ENCODE measurements at places on chromosomes 13 and 19. TPM values are rescaled to one million over a fixed set of nuclear protein-coding genes. Genes with fewer than 3 reads are reported as not detected.
A peak's percentile ranks its signal among the peaks of the same experiment; 100 is the strongest.

DNA sequence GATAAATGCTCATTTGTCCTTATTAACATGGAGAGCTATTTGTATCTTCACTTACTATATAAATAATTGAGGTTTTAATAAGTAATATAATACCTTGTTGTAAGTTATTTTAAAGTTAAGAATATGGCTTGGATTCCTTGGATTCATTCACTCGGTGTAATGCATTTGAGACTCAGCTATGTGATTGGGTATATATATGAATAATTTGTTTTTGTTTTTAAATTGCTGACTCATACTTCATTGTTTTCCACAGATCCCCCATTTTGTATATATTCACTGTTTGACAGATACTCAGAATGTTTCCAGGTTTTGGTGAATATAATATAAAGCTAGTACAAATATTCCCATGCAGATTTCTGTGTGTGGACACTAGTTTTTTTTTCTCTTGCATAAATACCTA lies 6.8 kb upstream of the CEACAM18 start:
- H3K27ac ChIP-seq = no peak overlapping the region
- no peaks in the 10 kb centered on the region for H3K27me3 ChIP-seq
- H3K36me3 ChIP-seq = no peaks in the 10 kb centered on the region
- DNase-seq = no peak

DNA sequence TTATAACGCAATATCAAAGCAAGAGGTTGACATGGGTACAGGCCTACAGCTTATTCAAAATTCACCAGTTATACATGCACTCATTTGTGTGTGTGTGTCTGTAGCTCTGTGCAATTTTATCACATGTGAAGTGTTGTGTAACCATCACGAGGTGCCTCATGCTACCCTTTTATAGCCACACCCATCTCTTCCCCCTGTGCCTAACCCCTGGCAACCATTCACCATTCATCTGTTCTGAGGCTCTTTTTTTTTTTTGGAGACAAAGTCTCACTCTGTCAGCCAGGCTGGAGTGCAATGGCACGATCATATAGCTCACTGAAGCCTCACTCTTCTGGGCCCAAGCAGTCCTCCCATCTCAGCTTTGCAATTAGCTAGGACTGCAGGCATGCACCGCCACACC lies 78.4 kb downstream of the DPF1 start:
- DNase-seq = peak; percentile 64
- H3K27me3 ChIP-seq = no peaks in the 10 kb centered on the region
- H3K4me1 ChIP-seq = no peaks in the 10 kb centered on the region
- peaks cover 77% of the 10 kb centered on the region for H3K36me3 ChIP-seq
- no peak overlapping the region for H3K4me3 ChIP-seq

- H3K36me3 ChIP-seq = no peaks in the 10 kb centered on the region
- no peaks in the 10 kb centered on the region for H3K4me1 ChIP-seq
- no peaks in the 10 kb centered on the region for H3K27me3 ChIP-seq
- no peak for DNase-seq
- no peak within 1 kb of the TSS for H3K4me3 ChIP-seq
These were observed at the start of gene KLK5 for GRCh38 chr19:50952910-50953309. TSS of gene KLK5 (minus strand) at chr19:50953038. CDS start at chr19:50952657, 381 bp downstream.

GRCh38 chr13:62035981-62036380 lies 620.3 kb upstream of the PCDH20 start:
- H3K27me3 ChIP-seq = no peaks in the 10 kb centered on the region
- DNase-seq = no peak
- no peak overlapping the region for H3K4me3 ChIP-seq
- H3K27ac ChIP-seq = no peak overlapping the region
- no peaks in the 10 kb centered on the region for H3K36me3 ChIP-seq
- H3K4me1 ChIP-seq = no peaks in the 10 kb centered on the region

DNA sequence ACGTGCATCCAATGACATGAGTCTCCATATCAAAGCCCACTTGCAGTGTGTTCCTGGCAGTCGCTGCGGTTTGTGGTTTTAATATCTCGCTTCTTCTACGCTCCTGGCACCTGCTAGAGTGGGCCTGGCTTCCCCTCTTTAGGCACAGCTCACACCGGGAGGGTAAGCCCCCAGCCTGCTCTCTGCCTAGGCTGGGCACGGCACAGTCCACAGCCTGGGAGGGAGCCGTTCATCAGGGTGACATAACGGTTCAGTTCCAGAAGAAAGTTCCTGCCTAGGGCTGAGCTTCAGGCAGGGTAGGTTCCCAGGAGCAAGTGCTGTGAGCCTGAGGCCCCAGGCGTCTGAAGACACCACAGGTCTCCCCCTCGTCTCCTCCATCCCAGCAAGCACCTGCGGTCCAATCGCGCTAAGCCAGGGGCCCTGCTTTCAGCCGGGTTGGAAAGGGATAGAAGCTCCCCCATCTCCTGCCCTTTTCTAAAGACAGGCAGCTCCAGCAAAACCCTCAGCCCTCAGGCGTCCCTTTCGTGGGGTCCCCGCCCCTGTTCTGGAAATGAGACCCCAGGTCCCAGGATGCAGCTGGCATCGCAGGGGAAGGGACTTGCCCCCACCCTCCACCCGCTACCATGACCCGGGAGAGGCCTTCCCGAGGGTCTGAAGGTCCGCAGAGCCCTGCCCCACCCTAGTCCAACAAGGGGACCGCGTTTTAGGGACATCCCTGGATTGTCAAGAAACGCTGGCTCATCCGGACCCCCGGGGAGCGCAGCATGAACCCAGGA lies 121.6 kb upstream of the ZNF507 start:
- H3K27ac ChIP-seq = no peak overlapping the region
- no peaks in the 10 kb centered on the region for H3K4me1 ChIP-seq
- no peak overlapping the region for H3K4me3 ChIP-seq
- H3K36me3 ChIP-seq = no peaks in the 10 kb centered on the region

PCSK4 gene
- 12.5 TPM for polyA plus RNA-seq

KIR2DL3 gene
- not detected for polyA plus RNA-seq

- H3K4me1 ChIP-seq = no peaks in the 10 kb centered on the region
- H3K4me3 ChIP-seq = no peak overlapping the region
- no peaks in the 10 kb centered on the region for H3K27me3 ChIP-seq
- no peak for DNase-seq
- no peak overlapping the region for H3K27ac ChIP-seq
These were observed 34.5 kb upstream of the GAS6 start for GRCh38 chr13:113898391-113898790.

ZNF221 gene
- polyA plus RNA-seq = 1.1 TPM

ZNF177 gene
- polyA plus RNA-seq = not detected

GRCh38 chr13:104641309-104641708 lies 1575.1 kb upstream of the SLC10A2 start:
- H3K27ac ChIP-seq = no peak overlapping the region
- no peak overlapping the region for H3K4me3 ChIP-seq
- no peak for DNase-seq
- no peaks in the 10 kb centered on the region for H3K36me3 ChIP-seq
- no peaks in the 10 kb centered on the region for H3K4me1 ChIP-seq

DNA sequence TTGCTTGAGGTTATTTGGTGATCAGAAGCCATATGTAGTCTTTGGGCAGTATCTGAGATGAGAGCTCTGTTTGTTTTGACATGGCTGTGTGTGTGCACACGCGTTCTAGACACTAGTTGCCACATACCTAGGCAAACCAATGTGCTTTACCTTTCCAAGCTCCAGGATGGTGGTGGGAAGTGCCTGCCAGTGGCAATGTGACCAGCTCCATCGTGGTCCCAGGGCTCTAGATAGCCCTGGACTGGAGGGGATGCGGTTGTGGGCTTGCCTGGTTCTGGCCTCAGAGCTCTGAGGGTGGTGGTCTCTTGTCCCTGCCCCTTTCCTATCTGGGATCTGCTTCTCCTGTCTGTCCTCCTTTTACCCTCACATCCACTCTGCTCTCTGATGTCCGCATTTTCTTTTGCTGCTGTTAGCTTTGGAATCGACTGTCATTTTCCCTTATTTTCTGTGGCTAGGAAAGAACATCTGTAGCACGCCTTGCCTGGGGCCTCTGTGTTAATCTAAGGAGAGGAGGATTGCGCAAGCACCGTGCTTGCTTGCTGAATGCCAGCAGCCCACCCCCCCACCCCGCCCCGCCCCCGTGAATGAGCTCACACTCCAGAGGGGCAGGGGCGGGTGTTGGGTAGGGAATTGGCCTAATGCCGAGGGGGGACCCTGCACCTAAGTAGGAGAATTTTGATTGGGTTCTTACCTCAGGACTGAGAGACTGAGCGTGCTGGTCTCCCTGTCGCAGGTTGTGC lies 89.5 kb downstream of the ARHGEF7 start:
- peak; percentile 62 for DNase-seq
- H3K4me1 ChIP-seq = peaks cover 4% of the 10 kb centered on the region
- H3K27ac ChIP-seq = no peak overlapping the region
- H3K27me3 ChIP-seq = no peaks in the 10 kb centered on the region
- H3K4me3 ChIP-seq = no peak overlapping the region
- no peaks in the 10 kb centered on the region for H3K36me3 ChIP-seq
